ENCODE measurements at places on chromosomes 7 and 10.

- no peak for DNase-seq
Observed at GRCh38 chr7:132742189-132742612, 165.9 kb upstream of the PLXNA4 start.

- no peak for DNase-seq
Observed at GRCh38 chr7:157032644-157033482, 22.4 kb upstream of the MNX1 start.

GRCh38 chr10:116627386-116627933, 6.7 kb downstream of the PNLIPRP2 start:
- DNase-seq: no peak

GRCh38 chr7:123191132-123191531, 8.6 kb downstream of the SLC13A1 start:
- DNase-seq: no peak

DNA sequence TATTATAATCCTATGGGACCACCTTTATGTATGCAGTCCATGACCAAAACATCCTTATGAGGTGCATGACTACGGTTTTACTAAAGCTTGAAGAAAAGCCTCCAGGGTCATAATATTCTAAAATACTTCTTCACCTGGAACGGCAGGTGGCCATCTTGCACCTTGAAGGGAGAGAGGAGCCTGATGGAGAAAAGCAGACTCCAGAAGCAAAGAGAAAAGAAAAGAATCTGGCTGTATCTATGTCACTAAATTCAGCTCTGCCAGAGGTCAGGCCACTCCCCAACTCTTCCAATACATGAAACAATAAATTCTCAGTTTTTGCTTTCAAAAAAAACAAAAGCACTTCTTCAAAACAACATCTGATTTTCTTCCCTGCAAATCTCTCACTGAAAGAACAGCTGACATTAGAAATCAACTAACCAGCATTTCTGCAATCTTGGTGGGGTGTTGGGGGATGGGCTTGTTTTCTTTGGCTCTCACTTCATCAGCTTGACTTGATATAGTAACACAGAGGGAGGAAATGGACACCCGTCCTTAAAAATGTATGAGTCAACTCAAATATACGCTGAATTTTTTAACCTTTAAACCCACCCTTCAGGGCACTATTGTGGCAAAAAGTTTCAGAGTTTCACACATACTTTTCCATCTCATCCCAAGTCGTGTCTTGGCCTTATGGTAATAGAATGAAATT, 21.7 kb downstream of the HIBADH start:
- no peak for DNase-seq

DNA sequence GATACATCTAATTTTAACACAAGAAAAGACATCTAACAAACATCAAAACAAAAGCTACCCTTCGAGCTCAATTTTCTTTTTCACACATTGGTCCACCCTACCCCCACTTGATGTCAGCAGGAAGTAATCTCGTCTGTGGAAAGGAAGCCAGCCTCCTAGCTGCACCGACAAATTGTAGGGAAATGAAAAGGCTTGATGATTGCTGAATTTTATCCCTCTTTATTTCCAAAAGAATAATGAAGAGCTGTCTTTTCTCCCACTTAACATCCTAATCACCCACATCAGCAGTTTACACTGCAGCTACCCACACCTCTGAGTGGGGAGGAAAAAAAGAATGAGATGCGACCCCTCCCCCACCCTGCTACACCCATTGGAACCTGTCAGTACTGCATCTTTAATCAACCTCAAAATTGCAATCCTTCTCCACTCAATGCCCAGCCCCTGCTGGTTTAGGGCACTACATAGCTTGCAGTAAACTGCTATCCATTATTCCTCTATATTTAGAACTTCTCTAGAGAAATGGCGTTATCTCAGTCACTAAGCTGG, 10.6 kb upstream of the CPVL start:
- no peak for DNase-seq

Measured in erythroblast (primary cell).